NCI-H1694 treated with DMSO at 0.1 percent for 48 hours (cell line): ENCODE measurements at places on chromosomes 4 and X.

GRCh38 chr4:173145131-173145530 is 23.5 kb upstream of the GALNT7 start:
- no peak for DNase-seq

DNA sequence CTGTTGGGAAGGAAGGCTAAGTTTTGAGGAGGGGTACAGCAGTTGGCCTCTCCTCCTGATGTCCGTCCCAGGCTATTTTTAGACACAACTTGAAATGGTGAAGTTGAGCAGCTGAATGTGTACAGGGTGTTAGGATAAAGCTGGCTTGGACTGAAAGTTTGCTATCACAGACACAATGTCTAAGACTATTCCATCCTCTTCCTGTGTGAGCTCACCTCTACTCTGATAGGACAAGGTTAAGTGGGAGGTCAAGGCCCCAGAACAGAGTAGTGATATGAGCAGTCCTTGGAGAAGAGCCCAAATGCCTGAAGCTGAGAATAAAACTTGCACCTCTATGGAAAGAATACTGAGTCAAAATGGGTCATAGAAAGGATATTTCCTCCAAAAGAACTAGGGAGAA is 4.1 kb downstream of the ATP1B4 start:
- no peak for DNase-seq

- DNase-seq, result peak; percentile 39
Measured at GRCh38 chr4:41670530-41670929, 78.0 kb downstream of the PHOX2B start.

GRCh38 chr4:54709400-54709799 is 51.6 kb downstream of the KIT start:
- no peak for DNase-seq

DNA sequence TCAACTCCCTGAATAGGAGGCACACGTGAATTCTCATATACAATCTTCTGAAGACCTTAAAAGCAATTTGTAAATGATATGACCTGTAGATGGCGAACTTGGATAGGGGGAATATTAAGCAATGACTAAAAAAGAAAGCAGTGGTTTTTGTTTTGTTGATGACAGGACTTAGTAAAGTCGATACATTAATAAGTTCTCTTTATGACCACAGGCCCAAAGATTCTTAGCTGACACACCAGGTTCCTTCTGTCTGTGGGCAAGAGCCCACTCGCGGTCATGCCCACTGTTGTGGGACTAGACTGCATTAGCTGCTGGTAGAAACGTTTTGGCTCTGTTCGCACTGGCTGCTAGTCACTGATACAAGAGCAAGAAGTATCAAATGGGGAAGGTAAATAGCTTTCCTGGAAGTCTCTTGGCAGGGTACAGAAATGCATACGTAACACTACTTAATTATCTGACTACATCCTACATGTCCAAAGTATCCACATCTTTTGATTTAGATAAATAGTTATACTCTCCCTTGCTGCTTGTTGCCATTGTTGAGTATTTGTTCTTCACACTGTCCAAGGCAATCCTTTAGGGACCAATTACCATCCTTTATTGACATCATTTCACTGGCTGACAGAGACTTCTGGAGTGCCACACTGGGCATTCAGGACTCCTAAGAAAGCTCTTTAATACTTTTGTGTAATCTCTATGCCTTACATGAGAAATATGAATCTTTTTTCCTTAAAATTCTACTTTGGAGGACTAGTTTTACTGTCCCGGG is 31.0 kb downstream of the ALPK1 start:
- peak; percentile 90 for DNase-seq

DNA sequence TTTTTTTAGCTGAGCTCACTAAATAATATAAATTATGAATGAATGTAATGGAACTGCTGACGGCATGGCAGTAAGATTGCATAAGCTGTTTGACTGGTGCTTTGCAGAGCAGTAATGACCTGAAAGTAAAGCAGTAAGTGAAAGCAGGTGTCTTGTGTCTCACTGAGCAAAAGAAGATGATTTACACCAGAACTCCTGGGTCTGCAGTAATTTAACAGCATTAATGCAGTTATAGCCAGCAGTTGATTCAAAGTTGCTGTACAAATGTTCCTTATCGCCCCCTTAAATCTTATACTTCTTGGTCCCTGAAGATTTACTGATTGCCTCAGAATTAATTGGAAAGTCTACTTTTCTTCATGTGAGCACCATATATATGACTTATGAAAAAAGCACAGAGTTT is 187.7 kb downstream of the DCTD start:
- no peak for DNase-seq

DNA sequence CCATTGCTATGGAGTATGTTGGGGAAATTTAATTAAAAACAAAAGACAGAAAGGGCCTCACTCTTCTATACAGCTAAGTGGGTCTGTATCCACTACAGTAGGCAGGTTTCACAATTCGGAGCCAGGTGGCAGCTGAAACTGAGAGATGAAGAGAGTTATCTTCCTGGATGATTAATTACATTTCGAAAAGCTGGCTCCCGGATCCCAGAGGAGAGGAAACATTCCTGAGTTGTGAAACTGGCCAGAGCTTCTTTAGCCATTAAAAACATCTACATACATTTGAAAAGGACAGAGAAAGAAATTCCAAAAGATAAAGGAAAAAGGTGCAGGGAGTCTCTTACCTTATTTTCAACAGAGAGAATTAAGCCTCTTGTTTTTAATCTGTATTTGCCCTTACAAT is 15.5 kb upstream of the PDZD4 start:
- no peak for DNase-seq

- DNase-seq, result no peak
Measured at GRCh38 chr4:24024605-24025004, 134.8 kb upstream of the PPARGC1A start.

GRCh38 chrX:135410861-135411627 is 10.7 kb upstream of the SMIM10L2A start:
- no peak for DNase-seq

DNA sequence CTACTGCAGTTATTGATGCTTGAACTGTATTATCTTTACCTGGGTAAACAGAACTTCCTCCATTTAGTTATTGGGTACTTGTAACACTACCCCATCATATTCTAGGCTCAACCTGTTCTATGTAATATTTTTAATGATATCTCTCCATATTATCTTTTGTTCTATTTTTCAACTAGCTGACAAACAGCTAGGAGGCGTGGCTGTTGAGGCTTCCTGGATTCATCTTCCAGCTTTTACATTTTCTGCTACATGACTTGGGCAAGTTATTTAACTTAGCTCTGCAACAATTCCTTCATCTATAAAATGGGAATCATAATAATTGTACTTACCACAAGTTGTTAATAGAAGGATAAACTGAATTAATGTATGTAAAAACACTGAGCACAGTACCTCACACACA is 349.3 kb downstream of the PTTG2 start:
- DNase-seq, result no peak

DNA sequence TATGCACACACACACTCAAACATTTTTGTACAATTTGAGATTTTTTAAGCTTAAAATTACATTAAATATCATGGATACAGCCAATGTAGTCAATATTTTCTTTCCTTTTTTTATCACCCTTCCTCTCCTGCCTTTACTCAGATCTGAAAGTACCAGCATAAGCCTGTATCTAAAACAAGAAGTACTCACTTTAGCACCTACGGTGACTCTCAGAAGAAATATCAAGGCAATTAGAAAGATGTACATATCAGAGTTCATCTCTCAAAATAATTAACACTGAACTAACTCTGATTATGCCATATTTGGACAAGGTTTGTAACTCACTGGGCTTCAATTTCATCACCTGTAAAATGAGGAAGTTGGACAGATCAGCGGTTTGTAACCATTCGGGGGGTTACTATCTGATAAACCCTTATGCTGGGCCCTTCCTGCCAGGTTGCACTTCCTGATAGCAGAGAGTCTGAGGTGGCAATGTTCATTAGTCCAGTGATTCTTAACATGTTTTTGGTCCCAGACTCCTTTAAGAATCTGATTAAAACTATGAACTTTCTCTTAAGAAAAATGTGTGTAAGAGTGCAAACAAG is 5.7 kb upstream of the GPR174 start:
- no peak for DNase-seq

DNA sequence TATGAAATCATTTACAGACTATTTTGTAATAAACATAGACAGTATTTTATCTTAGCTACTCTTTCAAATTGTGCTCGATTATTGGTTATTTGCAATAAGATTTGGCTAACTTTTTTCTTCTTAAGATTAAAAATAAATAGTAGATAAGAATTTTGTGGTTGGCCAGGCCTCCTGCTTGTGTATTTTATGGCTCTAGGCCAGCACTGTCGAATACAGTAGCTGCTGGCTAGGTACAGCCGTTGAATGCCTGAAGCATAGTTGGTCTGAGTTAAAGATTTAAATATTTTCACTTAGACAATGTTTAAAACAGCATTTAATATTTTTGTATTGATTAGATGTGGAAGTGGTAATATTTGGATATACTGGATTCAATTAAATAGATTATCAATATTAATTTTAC is 481.0 kb downstream of the SPRY1 start:
- no peak for DNase-seq

- peak; percentile 32 for DNase-seq
Measured at GRCh38 chr4:83010522-83011318, at the start of gene LIN54. LIN54 (minus strand) TSS chr4:83010823; CDS start chr4:82984844, 25,979 bp downstream.

- DNase-seq, result no peak
Measured at GRCh38 chr4:156109943-156110900, 156.6 kb upstream of the CTSO start.

- DNase-seq, result no peak
Measured at GRCh38 chr4:16122308-16122711, 38.5 kb upstream of the PROM1 start.

DNA sequence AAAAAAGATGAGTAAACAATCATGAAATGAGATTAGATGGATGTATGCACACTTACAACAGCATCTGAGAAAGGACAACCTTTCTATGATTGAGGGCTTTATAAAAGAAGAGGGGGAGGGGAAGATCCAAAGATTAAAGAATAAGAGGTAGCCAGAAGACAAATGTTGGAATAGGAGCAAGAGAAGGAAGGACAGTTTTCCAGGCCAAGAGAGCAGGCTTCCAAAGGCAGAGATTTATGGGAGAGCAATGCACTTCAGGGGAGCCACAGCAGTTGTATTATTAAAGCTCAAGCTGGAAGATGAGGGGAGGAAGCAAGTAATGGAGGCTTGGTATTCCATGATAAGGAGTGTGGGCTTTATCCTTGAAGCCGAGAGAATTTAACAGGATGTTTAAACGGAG is 110.3 kb upstream of the PTPN13 start:
- DNase-seq, result no peak

- DNase-seq, result no peak
Measured at GRCh38 chr4:82951196-82951595, 50.7 kb downstream of the THAP9 start.

- DNase-seq, result no peak
Measured at GRCh38 chr4:180169394-180169793, 2073.8 kb upstream of the TENM3 start.

GRCh38 chr4:20486433-20486832 is 213.8 kb upstream of the PACRGL start:
- DNase-seq, result no peak

DNA sequence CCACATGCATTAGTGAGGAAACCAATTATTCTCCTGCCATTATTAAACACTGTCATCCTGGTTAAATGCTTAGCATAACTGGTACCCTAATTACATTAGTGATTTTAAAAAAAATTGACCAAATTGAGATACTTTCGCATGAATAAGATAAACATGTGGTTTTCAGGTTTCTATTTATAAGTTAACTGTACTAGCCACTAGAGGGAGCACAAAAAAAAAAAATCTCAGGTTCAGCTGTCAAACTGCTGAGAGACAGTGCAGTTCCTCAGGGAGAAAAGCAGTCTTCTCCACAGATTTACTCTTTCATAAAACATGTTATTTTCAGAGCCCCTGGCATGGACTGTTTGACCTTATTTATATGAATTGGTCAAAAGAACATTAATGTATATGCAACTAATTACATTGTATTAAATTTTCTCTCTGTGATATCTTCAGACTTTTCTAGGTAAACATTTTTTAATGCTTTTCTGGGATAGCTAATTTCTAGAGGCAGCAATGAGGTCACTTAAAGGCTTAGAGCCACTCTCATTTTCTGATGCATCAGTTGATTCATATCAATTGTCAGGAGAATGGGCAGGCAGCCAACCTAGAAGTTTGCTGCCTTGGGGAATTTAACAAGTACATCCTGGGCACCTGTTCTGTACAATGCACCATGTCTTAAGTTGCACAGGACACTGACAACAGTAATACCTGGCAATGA is 167.5 kb downstream of the CDS1 start:
- DNase-seq, result peak; percentile 27

DNA sequence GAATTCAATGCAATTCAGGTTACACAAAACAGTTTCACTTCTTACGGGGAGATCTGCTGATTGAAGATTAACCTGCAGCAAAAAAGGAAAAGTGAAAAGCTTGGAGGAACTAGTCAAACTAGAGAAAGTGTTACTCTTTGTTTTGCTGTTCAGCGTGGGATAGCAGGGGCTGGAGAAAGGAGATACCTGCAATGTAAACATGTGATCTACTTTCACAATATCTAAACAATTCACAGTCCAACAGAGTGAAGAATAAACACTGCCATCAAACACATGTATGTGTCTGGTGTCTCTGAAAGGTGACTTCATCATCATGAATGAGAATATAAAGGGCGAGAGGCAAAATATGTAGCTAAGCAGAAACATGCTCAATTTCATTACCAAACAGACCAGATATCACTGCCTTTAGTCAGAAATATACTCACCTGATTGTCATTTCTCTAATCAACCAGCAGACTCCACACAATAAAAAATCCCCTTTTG is 26.4 kb downstream of the NIPAL1 start:
- no peak for DNase-seq

DNA sequence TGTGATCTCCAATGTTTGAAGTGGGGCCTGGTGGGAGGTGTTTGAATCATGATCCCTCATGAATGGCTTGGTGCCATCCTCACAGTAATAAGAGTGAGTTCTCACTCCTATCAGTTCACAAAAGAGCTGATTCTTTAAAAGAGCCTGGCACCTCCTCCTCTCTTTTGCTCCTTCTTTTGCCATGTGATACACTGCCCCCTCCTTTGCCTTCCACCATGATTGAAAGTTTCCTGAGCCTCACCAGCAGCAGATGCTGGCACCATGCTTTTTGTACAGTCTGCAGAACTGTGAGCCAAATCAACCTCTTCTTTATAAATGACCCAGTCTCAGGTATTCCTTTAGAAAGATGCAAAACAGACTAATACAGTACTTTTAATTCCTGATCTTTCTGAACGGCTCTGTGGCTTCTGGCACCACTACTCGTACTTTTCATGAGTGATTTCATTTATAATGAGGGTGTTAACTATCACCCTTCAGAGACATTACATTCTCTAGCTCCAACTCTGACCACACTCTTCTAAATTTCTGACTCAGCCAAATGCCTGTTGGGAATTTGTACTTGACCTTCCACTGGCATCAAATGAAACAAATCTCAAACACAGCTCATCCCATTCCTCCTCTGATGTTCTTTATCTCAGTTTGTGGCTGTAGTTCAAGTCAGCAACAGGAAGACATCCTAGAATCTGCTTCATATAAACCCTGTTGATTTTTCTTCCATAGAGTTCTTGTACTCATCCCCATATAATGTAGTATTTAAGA is 4.2 kb downstream of the UFSP2 start:
- no peak for DNase-seq
